ENCODE measurements at places on chromosomes 7 and 10.

GRCh38 chr7:46127814-46128213 is 206.7 kb upstream of the IGFBP3 start:
- no peak for DNase-seq

GRCh38 chr7:20777377-20778062 is 9.2 kb downstream of the SP8 start:
- DNase-seq, result no peak

- DNase-seq, result no peak
These were observed 36.2 kb upstream of the CFAP46 start for GRCh38 chr10:132978542-132978941.

GRCh38 chr7:126948664-126949063 is 304.1 kb downstream of the GRM8 start:
- DNase-seq, result no peak

- DNase-seq, result no peak
These were observed 25.1 kb downstream of the DOCK1 start for GRCh38 chr10:126930131-126930882.

GRCh38 chr10:131977323-131978096 is 4.2 kb downstream of the BNIP3 start:
- no peak for DNase-seq

DNA sequence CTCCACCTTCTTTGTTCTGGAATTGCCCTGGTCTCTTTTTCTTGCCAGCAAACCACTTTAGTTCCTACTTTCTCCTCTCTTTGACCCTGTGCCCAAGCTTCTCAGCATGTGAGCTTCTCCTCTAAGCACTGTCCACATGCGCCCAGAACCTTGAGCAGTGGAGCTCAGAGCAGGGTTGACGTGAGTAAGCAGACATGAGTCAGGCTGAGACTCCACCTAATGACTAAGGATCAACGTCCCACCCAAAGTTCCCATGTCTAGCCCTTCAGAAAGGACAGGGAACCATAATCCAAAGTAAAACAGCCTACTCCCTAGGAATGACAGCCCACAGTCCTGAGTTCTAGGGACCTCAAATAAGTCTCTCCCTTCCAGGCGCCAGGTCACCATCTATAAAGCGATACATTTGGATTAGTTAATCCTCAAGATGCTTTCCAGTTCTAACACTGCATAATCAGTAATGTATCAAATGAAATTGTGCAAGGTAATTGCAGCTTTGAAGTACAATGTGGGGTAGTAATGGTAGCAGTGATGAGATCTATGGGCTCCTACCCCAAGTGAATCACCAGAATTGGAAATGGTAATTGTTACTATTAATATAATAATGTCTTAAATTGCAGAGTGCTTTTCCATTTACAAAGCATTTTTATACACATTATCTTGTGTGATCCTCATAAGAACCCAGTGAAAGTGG is 44.5 kb downstream of the KCNMA1 start:
- no peak for DNase-seq

DNA sequence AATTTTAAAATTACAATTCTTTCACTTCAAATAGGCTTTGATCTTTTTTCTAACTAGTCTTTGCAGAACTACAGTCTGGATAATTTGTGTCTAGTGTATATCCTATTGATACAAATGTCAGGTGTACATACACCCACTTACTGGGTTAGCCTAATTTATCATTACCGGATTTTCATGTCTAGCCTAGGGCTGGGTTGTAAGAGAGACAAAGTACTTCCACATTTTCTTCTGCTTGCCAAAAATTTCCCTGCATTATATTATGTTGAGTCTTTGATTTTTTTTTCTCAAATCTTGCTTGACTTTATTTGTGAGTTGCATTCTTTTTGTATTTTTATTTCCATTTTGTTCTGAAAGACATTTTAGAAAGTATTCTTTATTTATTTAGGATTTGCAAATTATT is 284.8 kb upstream of the FZD8 start:
- DNase-seq, result no peak

DNA sequence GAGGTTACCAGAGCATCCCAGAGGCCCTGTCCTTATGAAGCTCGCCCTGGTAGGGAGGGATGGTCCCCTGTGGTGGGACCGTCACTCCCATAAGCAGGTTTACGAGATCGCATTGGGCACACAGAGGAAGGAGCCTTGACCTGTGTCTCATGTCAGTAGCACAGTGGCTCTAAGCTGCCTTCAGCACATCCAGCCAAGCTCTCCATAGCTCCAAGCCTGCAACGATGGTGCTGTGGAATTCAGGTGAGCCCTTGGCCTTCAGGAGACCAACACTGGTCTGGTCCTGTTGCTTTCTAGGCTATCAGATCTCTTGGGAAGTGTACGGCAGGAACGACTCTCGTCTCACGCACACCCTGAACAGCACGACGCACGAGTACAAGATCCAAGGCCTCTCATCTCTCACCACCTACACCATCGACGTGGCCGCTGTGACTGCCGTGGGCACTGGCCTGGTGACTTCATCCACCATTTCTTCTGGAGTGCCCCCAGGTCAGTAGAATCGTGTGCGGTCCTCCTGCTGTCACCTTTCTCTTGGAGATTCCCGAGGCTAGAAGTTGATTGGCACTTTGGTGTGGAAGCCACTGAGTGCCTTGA is 605.3 kb upstream of the FOXK1 start:
- no peak for DNase-seq

DNA sequence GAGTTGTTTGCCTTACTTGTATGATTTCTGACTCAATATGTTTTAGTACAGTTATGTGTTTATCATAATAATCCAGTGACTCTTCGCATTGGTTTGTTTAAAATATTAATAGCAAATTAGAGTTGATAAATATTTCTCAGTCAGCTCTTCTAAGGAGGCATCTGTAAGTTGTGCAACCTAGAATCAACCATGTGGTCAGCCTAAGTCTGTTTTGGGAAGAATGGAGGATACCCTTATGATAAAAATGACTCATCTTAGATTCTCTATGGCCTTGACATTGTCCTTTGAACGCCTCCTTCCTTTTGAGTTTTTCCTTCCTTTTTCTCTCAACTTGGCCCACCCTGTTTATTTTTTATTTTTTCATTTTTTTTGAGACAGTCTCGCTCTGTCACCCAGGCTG is 18.8 kb downstream of the DNAJC9 start:
- DNase-seq, result no peak

GRCh38 chr10:96998329-96998888 is 166.3 kb downstream of the LCOR start:
- DNase-seq, result no peak

DNA sequence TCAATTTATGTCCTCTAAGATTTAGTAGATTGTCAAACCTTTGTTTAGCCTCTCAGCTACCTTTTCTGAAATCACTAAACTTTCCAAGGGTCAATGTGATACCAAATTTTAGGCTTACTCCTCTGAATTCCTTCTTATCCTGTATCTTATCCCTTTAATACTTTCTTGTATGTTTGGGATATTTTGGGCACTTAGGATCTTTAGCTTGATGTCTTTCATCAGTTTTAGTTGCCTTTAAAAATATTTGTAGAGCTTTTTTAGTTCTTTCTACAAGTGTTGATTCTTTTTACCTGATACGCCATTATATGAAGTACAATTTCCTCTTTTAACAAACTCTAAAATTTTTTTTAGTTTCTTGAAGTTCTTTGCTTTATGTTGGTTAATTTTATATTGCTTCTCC is 30.7 kb upstream of the HDAC9 start:
- DNase-seq, result no peak

DNA sequence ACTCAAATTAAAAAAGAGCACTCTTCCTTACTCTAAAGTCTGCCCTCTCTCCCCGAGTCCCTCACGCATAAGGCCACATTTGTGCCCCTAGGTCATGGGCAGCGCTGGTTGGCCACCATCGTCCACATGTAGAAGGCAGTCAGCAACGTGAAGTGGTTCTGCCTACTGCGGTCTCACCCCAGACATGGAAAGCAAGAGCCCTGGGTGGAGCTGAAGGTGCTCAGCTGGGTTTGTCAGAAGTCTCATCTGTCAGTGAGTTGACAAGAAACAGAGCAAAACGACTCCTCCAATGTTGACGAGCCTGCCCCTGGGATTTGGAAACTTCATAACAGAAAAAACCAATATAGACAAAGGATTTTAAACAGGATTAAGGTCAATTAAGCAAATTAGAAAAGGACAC is 192.3 kb upstream of the PRSS58 start:
- DNase-seq, result no peak

DNA sequence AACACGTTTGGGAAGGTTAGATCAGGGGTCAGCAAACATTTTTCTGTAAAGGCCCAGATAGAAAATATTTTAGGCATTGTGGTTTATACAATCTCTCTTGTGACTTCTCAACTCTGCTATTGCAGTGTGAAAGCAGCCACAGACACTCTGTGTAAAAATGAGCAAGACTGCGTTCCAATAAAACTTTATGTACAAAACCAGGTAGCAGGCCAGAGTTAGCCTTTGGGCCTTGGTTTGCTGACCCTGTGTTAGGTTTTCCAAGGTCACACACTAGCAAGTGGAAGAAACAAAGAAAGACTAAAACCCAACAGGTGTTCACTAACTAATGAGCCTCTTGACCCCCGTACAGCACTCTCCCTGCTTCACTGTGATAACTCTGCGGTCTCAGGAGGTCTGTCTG is 14.9 kb upstream of the PAXIP1 start:
- DNase-seq, result no peak

GRCh38 chr10:43160921-43161255 is 22.6 kb downstream of the CSGALNACT2 start:
- DNase-seq, result no peak

- no peak for DNase-seq
These were observed 40.6 kb downstream of the STAM start for GRCh38 chr10:17684537-17684936.

DNA sequence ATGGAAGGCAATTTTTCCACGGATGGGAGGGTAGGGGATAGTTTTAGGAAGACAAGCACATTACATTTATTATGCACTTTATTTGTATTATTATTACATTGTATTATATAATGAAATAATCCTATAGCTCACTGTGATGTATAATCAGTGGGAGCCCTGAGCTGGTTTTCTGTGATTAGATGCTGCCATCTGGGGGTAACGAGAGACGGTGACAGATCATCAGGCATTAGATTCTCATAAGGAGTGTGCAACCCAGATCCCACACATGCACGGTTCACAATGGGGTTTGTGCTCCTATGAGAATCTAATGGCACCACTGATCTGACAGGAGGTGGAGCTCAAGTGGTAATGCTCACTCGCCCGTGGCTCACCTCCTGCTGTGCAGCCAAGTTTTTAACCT is 103.9 kb upstream of the STK17A start:
- no peak for DNase-seq

DNA sequence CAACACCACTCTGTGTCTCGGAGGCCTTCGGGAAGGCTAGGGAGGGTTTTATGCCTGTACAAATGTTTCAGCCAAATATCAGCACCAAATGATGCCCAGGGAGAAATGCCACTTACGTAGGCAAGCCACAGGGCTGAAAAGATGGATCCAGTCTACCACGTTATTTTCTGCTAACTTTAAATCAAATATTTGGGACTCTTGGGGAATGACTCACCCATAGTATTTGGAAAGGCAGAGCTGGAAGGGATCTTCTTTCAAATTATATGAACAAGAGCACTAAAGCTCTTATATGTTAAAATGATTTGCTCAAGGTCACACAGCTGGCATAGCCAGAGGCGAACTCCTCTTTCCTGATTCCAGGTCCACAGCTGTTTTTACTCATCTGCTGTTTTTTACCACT is 591.4 kb downstream of the SORCS1 start:
- no peak for DNase-seq

DNA sequence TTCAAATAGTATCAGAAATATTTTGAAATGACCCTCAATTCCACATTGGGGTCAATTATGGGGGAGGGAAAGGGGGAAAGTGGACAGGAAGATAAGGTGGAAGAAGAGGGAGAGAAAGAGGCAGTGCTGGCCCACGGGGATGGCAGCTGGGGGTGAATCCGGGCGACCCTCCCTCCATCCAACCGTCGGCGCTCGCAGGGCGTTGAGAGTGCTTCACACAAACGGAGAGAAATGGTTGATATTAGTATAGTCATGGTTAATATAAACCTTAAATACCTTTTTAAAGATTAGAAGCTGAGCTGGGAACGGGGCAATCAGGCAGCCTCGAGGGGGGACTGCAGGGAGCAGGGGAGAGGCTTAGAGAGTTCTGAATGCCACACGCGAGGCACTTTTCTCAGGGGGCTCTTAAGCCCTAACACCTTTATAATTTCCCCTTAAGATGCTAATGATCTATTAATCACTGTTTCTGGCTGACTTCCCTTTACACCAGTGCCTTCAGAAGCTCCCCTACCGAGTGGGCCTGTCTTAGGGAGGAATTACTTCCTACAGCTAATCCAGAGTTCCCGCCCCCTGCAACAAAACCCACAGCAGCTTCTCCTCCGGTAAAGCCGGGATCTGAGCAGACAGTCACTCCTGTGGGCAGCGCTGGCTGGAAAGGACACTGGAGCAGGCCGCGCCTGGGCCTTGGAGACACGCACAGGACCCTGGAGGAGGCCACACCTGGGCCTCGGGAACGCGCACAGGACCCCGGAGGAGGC is 39.5 kb downstream of the PRKAG2 start:
- DNase-seq, result no peak

DNA sequence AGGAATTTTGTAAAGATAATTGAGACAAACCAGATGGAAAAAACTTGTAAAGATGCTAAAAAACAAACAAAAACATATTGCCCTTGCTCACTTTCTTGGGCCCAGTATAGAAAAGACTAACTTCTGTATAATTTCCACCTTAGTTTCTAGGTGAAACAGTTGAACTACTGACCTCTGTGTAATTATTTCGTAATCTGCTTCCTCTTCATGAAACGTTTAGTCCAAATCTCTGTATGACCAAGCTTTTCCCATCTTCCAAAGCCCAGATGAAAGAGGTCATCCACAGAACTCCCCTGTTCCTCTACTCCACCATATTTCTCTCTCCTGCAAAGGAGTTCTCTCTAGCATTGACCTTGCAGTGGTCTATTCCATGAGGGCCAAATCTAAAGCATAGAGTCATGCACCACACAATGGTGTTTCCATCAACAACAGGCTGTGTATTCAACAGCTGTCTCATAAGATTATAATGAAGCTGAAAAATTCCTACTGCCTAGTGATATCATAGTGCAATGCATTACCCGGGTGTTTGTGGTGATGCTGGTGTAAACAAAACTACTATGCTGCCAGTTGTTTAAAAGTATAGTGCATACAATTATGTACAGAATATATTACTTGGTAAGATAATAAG is 647.6 kb downstream of the TNS3 start:
- no peak for DNase-seq

All from T-cell (primary cell).